ENCODE measurements at places on chromosomes 2 and 18. TPM values are rescaled to one million over a fixed set of nuclear protein-coding genes. Genes with fewer than 3 reads are reported as not detected.

The SLC5A6 gene
- total RNA-seq: 19.9 TPM

The GPR35 gene
- 0.25 TPM for total RNA-seq

The NGEF gene
- not detected for total RNA-seq

The SCN3A gene
- 0.11 TPM for total RNA-seq

The WIPF1 gene
- 20.1 TPM for total RNA-seq

The ELOA2 gene
- not detected for total RNA-seq

The GKN1 gene
- not detected for total RNA-seq

The MCEE gene
- 21.1 TPM for total RNA-seq

The GAL3ST2 gene
- not detected for total RNA-seq

The MOCOS gene
- 26.2 TPM for total RNA-seq

The SRD5A2 gene
- total RNA-seq: not detected

The MAP3K19 gene
- total RNA-seq: not detected

The SERPINB5 gene
- total RNA-seq: not detected

The AP1S3 gene
- 1.8 TPM for total RNA-seq

The POTEI gene
- total RNA-seq: not detected

The LHCGR gene
- total RNA-seq: not detected

The FOXI3 gene
- total RNA-seq: not detected

The XRCC5 gene
- 202 TPM for total RNA-seq

The HOXD13 gene
- total RNA-seq: 3.8 TPM

The IL18R1 gene
- total RNA-seq: 1.5 TPM

The COL6A3 gene
- 1,362 TPM for total RNA-seq

The CFAP65 gene
- total RNA-seq: not detected

The REG3A gene
- not detected for total RNA-seq

The FAM161A gene
- total RNA-seq: 0.76 TPM

The CHRND gene
- not detected for total RNA-seq

The CCBE1 gene
- total RNA-seq: 11.4 TPM

The PLEK gene
- total RNA-seq: not detected

The TDRD15 gene
- not detected for total RNA-seq

The CCDC74B gene
- 3.8 TPM for total RNA-seq

The IL36G gene
- total RNA-seq: not detected

The RPIA gene
- 3.0 TPM for total RNA-seq

The ZEB2 gene
- total RNA-seq: 36.4 TPM

The SLC9A2 gene
- not detected for total RNA-seq

The GALNT14 gene
- total RNA-seq: 1.4 TPM

The BOLL gene
- not detected for total RNA-seq

The CAPN14 gene
- total RNA-seq: not detected

The MERTK gene
- under 0.01 TPM for total RNA-seq

All from GM23248 (cell line).